ENCODE measurements at places on chromosomes 2 and 18.

GRCh38 chr2:9693196-9693491, 62.3 kb upstream of the YWHAQ start:
- DNase-seq: peak; percentile 62

DNA sequence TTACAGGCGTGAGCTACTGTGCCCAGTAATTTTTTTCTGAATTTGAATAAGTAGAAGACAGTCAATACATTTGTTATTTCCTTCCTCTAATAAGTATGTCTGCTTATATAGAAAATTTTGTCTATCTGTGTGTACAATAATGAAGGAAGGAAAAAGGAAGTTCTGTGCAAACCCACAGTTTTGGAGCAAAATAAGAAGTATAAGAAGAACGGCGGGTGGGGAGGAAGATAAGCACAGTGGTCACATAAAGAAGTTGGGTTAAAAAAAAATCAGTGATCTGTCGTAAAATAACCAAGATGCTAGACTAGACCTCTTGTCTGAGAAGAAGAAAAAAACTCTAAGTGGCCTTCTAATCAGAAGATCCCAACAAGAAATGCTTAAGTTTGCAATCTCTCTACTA, 20.2 kb downstream of the MGAT4A start:
- no peak for DNase-seq

DNA sequence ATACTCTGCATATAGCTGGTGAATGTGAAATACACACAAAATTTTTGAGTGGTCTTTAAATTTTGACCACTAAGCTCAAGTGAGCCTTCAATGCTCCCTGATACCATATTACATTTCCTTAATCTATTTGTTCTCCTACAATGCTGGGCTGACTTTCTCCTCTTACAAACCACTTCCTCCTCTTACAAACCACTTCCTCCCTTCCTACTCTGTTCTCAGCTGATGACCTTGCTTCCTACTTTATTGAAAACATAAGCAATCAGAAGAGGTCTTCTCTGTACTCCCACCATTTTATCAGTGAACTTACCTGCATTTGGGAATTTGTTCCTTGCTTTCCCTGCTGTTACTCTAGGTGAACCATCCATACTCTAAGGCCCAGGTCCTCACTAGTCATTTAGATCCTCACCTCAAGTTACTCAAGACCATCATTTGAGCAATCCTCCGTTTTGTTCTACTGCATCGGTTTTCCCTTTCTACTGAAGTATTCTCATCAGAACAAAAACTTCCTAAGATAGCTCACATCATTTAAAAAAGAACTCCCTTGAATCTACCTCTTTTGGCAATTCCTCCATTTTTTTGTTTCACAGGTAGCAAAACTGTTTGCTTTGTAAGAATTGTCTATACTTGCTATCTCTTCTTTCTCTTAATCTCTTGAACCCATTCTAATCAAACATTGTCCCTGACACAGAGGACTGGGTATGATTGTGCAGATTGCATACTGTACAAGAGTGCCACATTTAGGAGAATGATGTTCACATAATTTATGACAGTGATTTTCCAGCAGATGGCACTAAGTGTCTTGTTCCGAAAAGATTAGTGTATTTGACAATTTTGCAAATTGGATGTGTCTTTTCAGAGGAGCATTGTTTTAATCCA, 96.5 kb downstream of the EPB41L5 start:
- peak; percentile 68 for DNase-seq

GRCh38 chr2:240579071-240579762, 7.3 kb upstream of the CAPN10 start:
- DNase-seq: no peak

- no peak for DNase-seq
Observed at GRCh38 chr2:236338495-236339184, 74.4 kb upstream of the ASB18 start.

GRCh38 chr2:75589391-75590105, 28.8 kb upstream of the EVA1A start:
- no peak for DNase-seq

GRCh38 chr2:127648321-127648720, 2.4 kb downstream of the GPR17 start:
- no peak for DNase-seq

DNA sequence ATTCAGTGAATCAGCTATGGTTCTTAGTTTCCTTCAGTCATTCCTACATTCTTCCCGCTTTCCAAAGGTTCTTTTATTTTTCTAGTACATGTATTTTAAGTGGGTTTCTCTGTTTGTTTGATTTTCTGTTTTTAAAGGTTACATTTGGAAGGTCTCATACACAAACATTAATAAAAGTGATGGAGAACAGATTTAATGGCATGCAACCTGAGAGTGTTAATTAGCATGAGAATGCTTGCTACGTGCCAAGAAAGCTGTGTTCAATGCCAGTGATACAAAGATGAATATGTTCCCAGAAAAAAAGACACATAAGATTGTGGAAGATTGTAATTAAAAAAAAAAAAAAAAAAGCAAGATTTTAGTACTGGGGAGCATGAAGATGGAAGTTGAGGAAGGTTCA, 61.8 kb upstream of the CDC42EP3 start:
- no peak for DNase-seq

- no peak for DNase-seq
Observed at GRCh38 chr18:31595121-31595771, 3.6 kb downstream of the TTR start.

DNA sequence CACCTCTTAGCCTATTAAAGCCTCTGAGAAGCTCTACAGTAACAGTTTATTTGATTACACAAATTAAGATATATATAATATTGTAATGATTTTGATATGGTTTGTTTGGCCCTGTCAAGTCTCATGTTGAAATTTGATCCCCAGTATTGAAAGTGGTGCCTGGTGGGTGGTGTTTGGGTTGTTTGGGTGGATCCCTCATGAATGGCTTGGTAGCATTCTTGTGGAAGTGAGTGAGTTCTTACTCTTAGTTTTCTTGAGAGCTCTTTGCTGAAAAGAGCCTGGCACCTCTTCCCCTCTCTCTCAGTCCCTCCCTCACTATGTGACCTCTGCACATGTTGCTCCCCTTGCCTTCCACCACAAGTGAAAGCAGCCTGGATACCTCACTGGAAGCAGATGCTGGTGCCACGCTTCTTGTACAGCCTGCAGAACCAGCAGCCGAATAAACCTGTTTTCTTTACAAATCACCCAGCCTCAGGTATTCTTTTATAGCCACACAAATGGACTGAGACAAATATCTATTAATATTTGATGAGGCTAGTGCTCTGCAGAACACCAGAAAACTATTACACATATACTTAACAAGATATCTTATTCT, 52.8 kb downstream of the SLC4A10 start:
- no peak for DNase-seq

DNA sequence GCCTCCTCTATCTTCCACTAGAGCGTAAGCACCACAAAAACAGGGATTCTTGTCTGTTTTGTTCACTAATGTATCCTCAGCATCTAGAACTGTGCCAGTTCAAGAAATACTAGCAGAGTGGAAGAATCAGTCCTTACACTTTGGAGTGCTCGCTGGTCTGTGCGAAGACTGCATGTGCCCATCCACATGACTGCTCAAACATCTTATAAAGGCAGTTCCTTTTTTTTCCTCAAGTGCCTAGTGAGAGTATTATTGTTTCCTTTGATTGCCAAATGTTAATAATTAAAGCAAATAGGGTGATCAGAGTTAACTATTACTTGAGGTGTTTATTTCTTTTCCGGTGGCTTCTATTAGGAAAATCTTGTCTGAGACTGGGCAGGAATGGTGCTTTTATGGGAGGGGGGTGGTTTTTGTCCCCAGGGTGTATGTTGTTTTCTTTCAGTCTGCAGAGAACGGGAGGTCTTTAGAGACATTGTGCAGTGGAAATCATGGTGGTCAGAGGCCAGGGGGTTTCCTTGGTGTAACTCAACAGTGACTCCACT, 45.6 kb upstream of the ITGB6 start:
- no peak for DNase-seq

GRCh38 chr2:236610991-236611821, 41.6 kb downstream of the ACKR3 start:
- DNase-seq: peak; percentile 4

GRCh38 chr18:3840766-3841165, 390.8 kb downstream of the TGIF1 start:
- DNase-seq: no peak

DNA sequence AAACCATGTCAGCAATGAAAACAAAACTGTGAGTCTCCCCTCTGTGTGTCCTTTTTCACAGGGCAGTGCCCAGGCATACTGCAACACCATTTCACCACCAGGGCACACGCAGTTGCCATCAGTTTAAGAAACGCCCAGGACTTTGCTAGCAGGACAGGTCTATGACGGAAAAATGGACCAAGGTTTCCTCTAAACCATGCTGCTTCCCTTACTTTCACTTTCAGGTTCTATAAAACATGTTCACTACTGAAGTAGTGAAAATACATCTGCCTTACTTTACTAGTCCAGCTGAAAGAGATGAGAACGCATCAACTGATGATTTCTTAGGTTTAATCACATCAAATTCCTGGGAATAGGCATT, 110.5 kb downstream of the TCF4 start:
- no peak for DNase-seq

DNA sequence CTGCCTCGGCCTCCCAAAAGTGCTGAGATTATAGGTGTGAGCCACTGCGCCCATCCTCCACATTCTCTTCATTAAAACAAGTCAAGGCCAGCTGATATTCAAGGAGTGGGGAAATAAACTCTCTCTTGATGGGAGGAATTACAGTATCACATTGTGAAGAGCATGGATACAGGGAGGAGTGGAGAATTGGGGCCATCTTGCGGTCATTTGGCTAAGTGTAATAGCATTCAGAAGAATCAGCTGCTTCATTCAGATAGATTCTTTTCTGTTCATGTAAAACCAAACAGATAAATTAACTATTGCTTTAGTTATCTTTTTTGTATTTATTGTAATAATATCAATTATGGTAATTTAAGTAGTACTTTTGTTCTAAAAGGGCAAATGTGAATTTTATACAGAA, 156.3 kb downstream of the UBR3 start:
- no peak for DNase-seq

DNA sequence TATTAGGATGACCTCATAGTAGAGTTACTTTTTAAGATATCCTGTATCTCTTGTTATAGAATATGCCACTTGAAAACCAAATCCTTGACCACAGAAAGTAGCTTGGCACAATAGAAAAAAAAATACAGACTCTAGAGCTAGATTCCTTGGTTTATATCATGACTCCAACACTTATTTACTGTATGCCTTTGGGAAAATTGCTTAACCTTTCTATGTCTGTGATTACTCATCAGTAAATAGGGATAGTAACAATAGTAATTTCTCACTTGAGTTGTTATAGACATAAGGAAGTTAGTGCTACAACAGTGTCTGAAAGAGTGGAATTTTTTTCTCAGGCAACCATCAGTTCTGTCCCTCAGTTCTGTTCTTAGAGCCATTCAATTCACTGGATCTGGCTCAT, 193.8 kb downstream of the GULP1 start:
- DNase-seq: no peak

- no peak for DNase-seq
Observed at GRCh38 chr2:213234641-213235040, 49.6 kb upstream of the SPAG16 start.

GRCh38 chr2:20091305-20091991, 40.0 kb upstream of the LAPTM4A start:
- DNase-seq: peak; percentile 97

- no peak for DNase-seq
Observed at GRCh38 chr2:153488072-153488471, 9.5 kb upstream of the RPRM start.

GRCh38 chr2:65033178-65033577, 23.0 kb upstream of the CEP68 start:
- DNase-seq: no peak

DNA sequence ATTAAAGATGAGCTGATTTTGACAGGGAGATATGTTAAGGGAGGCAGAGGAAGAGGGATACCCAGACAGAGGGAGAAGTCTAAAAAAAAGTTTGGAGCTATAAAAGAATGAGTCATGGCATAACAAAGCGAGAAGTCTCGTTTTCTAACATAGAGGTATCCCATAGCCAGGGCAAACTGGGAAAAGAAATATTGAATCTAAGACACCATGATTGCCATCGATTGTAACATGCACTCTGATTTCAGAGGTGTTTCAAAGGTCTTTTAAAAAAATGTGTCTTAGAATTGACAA, 110.7 kb downstream of the MDH1 start:
- no peak for DNase-seq

DNA sequence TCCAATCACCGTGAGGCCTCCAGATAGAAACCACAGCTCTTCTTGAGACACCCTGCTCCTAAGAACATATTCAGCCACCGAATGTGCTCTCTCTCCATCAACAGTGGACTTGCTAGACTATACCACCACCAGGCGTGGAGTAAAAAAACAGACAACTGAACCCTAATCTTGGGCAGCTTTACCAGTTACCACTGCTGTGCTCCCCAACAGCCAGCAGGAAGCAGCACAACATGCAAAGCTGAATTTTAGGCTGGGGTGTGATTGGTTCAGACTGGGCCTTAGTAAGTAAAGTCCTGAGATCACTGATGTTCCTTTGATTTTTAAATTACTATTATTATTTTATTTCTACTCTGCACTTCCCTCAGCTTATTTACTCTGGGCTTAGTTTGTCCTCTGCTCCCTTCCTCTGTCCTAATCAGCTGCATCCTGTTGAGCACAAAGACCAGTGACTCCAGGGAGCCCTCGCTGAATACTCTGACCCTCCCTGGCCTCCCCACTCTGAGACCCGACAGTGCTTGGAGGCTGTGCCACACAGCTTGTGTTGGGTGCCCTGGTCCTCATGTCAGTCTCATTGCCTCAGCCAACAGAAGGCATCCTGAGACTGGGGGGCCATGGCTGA, 21.9 kb downstream of the MRPL35 start:
- no peak for DNase-seq

- DNase-seq: peak; percentile 58
Observed at GRCh38 chr2:58601017-58601416, 359.9 kb upstream of the FANCL start.

GRCh38 chr18:54351186-54351585, 6.5 kb downstream of the STARD6 start:
- DNase-seq: no peak

DNA sequence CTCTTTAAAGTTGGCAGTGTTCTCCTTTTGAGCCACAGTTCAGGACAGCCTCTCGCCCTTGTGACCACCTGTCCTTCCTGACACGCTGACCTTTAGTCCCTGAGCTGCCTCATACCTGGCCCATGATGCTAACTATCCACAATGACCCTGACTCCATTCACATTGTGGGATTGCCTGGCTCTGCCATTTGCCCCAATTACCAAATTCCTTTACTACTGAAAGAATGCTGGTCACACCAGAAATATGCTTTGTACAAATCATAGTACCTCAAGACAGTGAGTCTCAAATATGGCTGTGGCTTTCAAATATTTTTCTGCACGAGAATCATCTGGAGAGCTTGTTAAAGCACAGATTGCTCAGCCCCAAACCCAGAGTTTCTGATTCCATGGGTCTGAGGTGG, 54.2 kb downstream of the LTBP1 start:
- DNase-seq: peak; percentile 61

GRCh38 chr18:76670564-76671288, 151.6 kb upstream of the ZNF236 start:
- DNase-seq: no peak

GRCh38 chr2:117645458-117645857, 169.0 kb upstream of the DDX18 start:
- no peak for DNase-seq

GRCh38 chr18:213505-213904, 54.3 kb downstream of the THOC1 start:
- no peak for DNase-seq
